ENCODE measurements at places on chromosomes 12 and 14. TPM values are rescaled to one million over a fixed set of nuclear protein-coding genes. Genes with fewer than 3 reads are reported as not detected.

- no peaks in the 10 kb centered on the region for H3K36me3 ChIP-seq
- DNase-seq, result no peak
- no peaks in the 10 kb centered on the region for H3K27me3 ChIP-seq
Observed at GRCh38 chr12:7991535-7991934, 41.0 kb upstream of the FOXJ2 start.

- H3K27me3 ChIP-seq, result no peaks in the 10 kb centered on the region
- H3K36me3 ChIP-seq, result peaks cover 74% of the 10 kb centered on the region
- peaks cover 22% of the 10 kb centered on the region for H3K4me1 ChIP-seq
- DNase-seq, result no peak
Observed at GRCh38 chr14:90287791-90288190, 31.4 kb downstream of the PSMC1 start.

DNA sequence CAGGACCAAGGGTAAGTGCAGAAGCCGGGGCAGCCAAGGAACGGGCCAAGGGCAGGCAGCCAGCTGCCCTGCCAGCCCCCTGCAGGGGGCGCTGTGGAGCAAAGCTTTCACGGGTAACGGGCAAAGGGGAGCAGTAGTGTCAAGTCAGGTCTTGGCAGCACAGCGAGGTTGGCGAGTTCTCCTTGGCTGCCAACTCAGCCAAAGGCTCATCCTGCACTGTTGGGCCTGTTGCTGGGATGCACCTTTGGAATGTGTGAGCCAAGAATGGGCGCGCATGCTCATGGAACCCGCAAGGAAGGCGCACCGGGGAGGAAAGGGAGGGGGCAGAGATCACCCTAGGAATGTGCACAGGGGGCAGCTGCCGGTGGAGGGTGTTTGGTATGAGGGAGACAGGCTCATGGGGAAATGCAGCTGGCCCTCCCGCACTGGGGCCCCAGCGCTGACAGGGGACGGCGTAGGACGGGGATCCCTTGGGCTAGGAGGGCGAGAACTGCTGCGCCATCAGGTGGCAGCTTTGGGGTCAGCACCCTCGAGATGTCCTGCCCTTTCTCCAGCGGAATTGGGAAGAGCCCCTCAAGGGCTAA is 138.0 kb downstream of the ASCL4 start:
- no peak overlapping the region for H3K4me3 ChIP-seq
- no peaks in the 10 kb centered on the region for H3K27me3 ChIP-seq
- H3K27ac ChIP-seq, result no peak overlapping the region
- no peaks in the 10 kb centered on the region for H3K4me1 ChIP-seq

- H3K27ac ChIP-seq, result no peak overlapping the region
- no peak for DNase-seq
- no peaks in the 10 kb centered on the region for H3K27me3 ChIP-seq
- H3K4me1 ChIP-seq, result no peaks in the 10 kb centered on the region
- H3K4me3 ChIP-seq, result no peak overlapping the region
Observed at GRCh38 chr14:94019329-94019728, 6.8 kb upstream of the OTUB2 start.

The HOXC11 gene
- 0.20 TPM for total RNA-seq

The LRFN5 gene
- total RNA-seq, result 11.1 TPM

All from tibial nerve (tissue), 4 donors.